ENCODE measurements at places on chromosomes 6 and 20. TPM values are rescaled to one million over a fixed set of nuclear protein-coding genes. Genes with fewer than 3 reads are reported as not detected.
A peak's percentile ranks its signal among the peaks of the same experiment; 100 is the strongest.

- no peak overlapping the region for H3K27ac ChIP-seq
- no peaks in the 10 kb centered on the region for H3K36me3 ChIP-seq
- no peak overlapping the region for H3K4me3 ChIP-seq
- H3K4me1 ChIP-seq: no peaks in the 10 kb centered on the region
- no peak for DNase-seq
These were observed 102.4 kb upstream of the HSF2 start for GRCh38 chr6:122297010-122297409.

Gene VSTM2L
- 14.1 TPM for total RNA-seq

Gene XKR7
- not detected for total RNA-seq

DNA sequence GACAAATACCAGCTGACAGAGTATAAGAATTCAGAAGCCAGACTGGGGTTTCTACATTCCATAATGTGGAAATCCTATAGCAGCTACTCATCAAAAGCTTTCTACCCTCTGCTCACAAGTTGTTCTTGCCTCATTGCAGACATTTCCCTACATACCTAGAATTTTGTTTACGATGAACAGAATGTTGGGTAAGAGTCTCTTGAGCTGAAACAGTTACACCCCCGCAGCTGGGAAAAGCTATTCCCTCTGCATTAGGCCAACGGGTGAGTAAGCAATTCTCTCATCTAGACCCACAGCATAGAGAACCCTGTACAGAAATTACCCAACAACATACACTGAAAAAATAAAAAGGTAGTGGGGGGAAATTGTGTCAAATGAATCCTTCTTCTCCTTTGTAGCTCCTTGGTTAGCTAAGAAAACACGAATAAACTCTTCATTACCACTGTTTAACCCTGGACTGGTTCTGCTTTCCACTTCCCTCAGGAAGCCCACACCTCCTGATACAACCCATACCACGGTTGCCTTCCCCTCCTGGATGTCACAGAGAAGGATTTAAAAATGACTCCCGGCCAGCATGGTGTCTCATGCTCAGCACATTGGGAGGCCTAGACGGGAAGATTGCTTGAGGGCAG is 215.0 kb upstream of the SHLD1 start:
- no peak overlapping the region for H3K27ac ChIP-seq
- no peaks in the 10 kb centered on the region for H3K36me3 ChIP-seq
- DNase-seq: no peak
- H3K27me3 ChIP-seq: no peaks in the 10 kb centered on the region
- no peaks in the 10 kb centered on the region for H3K4me1 ChIP-seq
- H3K4me3 ChIP-seq: no peak overlapping the region

DNA sequence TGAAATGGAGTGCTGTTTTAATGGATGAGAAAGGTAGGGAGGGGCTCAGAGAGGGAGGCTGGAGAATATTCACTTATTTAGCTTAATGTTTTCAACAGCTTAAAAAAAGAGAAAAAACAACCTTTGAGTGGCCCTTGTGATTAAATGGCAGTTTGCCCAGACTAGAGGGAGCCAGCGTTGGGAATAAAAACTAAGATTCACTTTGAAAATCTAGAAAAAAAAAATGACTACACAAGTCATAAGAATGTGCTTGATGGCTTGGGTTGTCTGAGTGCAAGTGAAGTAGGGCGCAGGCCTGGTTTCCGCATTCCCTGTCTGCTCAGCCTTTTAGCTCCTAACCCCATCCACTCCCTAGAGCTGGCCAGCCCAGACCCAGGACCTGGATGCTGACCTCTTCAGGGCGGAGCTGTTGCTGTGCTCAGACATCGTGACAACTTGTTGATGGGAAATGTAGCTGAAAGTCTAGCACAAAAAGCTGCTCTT is 28.9 kb downstream of the UTRN start:
- H3K4me3 ChIP-seq: no peak overlapping the region
- no peaks in the 10 kb centered on the region for H3K27me3 ChIP-seq

Gene ID4
- 13.6 TPM for total RNA-seq

DNA sequence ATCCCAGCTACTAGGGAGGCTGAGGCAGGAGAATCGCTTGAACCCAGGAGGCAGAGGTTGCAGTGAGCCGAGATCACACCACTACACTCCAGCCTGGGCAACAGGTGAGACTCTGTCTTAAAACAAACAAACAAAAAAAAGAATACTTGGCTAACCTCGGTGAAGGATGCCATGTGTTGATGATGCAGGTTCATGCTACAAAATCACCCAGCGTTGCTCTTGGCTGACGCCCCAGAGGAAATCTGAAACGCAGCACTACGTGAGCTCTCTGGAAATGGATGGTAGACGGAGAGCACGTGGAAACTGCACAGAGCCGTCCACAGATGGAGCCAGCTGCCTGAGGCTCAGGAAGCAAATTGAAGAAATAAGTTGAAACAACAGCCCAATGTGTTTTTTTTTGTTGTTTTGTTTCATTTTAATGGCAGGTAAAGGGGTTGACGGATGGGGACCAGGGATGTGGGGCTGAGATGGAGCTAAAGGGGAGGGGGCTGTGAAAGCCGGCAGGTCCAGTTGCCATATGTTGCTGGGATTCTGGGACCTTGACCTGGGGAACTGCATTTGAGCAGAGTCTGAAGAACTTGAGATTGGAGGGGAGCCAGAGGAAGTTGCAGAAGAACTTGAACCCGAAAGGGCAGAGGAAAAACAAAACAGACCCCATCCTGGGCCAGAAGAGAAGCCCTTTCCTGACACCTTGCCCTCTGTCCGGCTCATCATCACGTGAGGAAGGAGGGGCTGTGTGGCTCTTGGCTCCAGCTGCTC is 12.8 kb upstream of the MANBAL start:
- no peaks in the 10 kb centered on the region for H3K36me3 ChIP-seq
- no peak for DNase-seq
- H3K27me3 ChIP-seq: 0 out of 2 replicates have a peak, but pooled peaks cover 4% of the 10 kb centered on the region
- no peak overlapping the region for H3K27ac ChIP-seq
- no peaks in the 10 kb centered on the region for H3K4me1 ChIP-seq

- H3K4me1 ChIP-seq: no peaks in the 10 kb centered on the region
- H3K27ac ChIP-seq: no peak overlapping the region
- no peak overlapping the region for H3K4me3 ChIP-seq
- H3K36me3 ChIP-seq: no peaks in the 10 kb centered on the region
- H3K27me3 ChIP-seq: no peaks in the 10 kb centered on the region
These were observed 931.1 kb downstream of the C6orf118 start for GRCh38 chr6:164378330-164378729.

GRCh38 chr6:105952772-105953690 is 133.1 kb upstream of the PRDM1 start:
- H3K27ac ChIP-seq: no peak overlapping the region
- no peaks in the 10 kb centered on the region for H3K4me1 ChIP-seq
- H3K36me3 ChIP-seq: no peaks in the 10 kb centered on the region
- no peak for DNase-seq

- no peaks in the 10 kb centered on the region for H3K27me3 ChIP-seq
These were observed 486.3 kb downstream of the GRIK2 start for GRCh38 chr6:101879782-101880181.

- H3K36me3 ChIP-seq: no peaks in the 10 kb centered on the region
- peak; percentile 91 for DNase-seq
- no peaks in the 10 kb centered on the region for H3K27me3 ChIP-seq
- H3K4me3 ChIP-seq: no peak overlapping the region
These were observed 215.2 kb downstream of the NFATC2 start for GRCh38 chr20:51327251-51327841.

DNA sequence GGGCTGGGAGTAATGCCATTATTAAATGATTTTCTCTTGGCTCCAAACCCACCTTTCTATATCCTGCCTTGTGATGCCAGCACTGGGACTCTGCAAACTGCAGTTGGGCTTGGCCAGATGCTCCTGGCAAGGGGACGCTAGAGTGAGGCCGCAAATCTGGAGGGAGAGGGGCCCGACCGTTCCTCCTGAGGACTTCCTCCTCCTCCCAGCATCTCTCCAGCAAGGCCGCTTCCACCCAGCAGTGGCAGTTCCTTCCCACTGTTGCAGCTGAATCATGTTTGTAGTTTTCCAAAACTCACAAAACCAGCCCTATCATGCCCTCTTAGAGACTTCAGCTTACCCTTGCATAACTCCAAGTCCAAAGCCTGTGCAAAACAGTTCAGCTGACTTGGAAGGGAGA is 244.4 kb downstream of the FOXA2 start:
- H3K36me3 ChIP-seq: no peaks in the 10 kb centered on the region
- no peak for DNase-seq
- H3K4me3 ChIP-seq: no peak overlapping the region
- no peaks in the 10 kb centered on the region for H3K27me3 ChIP-seq

DNA sequence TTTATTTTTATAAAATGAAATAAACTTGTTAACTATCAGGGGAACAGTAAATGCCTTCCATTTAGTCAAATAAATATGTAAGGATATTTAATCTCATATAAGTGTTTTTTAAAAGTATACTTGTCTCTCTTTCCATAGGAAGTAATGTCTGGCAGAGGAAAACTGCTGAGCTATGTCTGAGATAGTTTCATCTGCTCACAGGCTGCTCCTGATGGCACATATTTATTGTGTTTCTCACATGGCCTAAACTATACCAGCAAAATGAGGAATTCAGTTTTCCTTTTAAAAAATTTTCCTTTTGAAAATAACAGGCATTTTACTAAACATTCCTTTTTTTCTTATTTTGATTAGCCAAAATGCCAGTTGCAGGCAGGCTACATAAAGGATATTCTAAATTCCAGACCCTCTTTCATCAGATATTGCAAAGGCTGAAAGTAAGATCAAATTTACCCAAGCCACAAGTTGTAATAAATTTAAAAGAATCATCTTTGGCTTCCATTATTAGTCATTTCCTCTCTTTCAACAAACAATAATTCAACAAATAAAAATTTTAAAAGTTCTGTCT is 60.1 kb upstream of the RNF146 start:
- H3K4me1 ChIP-seq: peaks cover 4% of the 10 kb centered on the region
- H3K27ac ChIP-seq: no peak overlapping the region

- H3K36me3 ChIP-seq: no peaks in the 10 kb centered on the region
- DNase-seq: no peak
- no peaks in the 10 kb centered on the region for H3K27me3 ChIP-seq
- no peak overlapping the region for H3K27ac ChIP-seq
- no peaks in the 10 kb centered on the region for H3K4me1 ChIP-seq
These were observed 403.4 kb downstream of the HDGFL1 start for GRCh38 chr6:22972771-22973170.

GRCh38 chr20:21643417-21643816 is 62.0 kb upstream of the PAX1 start:
- no peak overlapping the region for H3K4me3 ChIP-seq
- no peak for DNase-seq
- no peak overlapping the region for H3K27ac ChIP-seq
- no peaks in the 10 kb centered on the region for H3K27me3 ChIP-seq
- H3K4me1 ChIP-seq: no peaks in the 10 kb centered on the region

Gene CTSZ
- 168 TPM for total RNA-seq

GRCh38 chr20:57711311-57711712 is 1.5 kb upstream of the PMEPA1 start:
- no peak overlapping the region for H3K27ac ChIP-seq
- no peaks in the 10 kb centered on the region for H3K27me3 ChIP-seq
- H3K4me1 ChIP-seq: peaks cover 40% of the 10 kb centered on the region
- H3K4me3 ChIP-seq: no peak overlapping the region

GRCh38 chr6:77361018-77361417 is 102.3 kb downstream of the HTR1B start:
- H3K36me3 ChIP-seq: no peaks in the 10 kb centered on the region
- no peak for DNase-seq
- H3K4me3 ChIP-seq: no peak overlapping the region
- no peaks in the 10 kb centered on the region for H3K27me3 ChIP-seq

Gene ZNF334
- 0.11 TPM for total RNA-seq

- H3K27ac ChIP-seq: no peak overlapping the region
- no peak for DNase-seq
- no peaks in the 10 kb centered on the region for H3K36me3 ChIP-seq
- no peaks in the 10 kb centered on the region for H3K27me3 ChIP-seq
- H3K4me3 ChIP-seq: no peak overlapping the region
These were observed 66.8 kb downstream of the SCAND1 start for GRCh38 chr20:35887393-35888064.

DNA sequence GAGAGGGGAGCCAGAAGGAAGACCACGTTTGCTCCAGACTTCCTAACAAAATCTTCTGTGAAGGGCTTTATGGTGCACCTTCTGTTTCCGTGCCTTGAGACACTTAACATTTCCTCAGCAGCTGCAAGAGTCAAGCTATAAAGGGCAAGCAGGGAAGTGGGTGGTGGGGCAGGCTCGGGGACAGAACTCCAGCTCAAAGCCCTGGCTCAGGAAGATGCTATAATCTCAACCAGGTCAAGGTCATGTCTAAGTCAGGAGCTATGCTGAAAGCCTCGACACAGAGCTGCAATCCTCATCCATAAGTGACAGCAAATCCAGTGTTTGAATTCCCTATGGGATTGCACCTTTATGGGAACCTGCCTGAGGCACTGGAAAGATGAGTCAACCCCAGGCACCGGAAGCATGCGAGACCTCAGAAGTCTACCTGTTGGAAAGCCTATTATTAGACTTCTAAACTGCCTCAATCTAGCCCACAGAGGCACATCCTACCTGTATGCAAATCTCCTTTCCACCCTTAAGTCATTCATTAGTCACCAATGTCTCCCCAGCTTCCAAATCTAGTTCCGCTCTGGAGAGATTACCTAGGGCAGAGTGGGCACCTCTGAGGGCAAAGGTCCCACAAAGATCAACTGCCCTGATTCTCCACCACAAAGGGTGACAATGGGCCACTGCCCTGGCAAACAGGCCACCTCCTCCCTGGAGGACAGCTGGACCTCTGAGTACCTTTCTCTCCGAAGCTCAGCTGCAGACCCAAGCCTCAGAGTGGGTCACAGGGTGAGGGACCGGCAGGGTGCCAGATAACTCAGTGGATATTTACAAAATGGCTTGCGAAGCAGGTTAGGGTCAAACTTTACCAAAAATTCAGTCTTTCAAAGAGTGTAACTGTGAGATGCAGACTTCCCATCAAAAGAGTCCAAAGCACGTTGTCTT is 287.0 kb downstream of the CDC5L start:
- no peaks in the 10 kb centered on the region for H3K27me3 ChIP-seq
- H3K27ac ChIP-seq: no peak overlapping the region
- no peak overlapping the region for H3K4me3 ChIP-seq
- DNase-seq: no peak
- no peaks in the 10 kb centered on the region for H3K36me3 ChIP-seq
- peaks cover 36% of the 10 kb centered on the region for H3K4me1 ChIP-seq

Gene TLDC2
- total RNA-seq: not detected

Gene AGPAT4
- total RNA-seq: 6.7 TPM

DNA sequence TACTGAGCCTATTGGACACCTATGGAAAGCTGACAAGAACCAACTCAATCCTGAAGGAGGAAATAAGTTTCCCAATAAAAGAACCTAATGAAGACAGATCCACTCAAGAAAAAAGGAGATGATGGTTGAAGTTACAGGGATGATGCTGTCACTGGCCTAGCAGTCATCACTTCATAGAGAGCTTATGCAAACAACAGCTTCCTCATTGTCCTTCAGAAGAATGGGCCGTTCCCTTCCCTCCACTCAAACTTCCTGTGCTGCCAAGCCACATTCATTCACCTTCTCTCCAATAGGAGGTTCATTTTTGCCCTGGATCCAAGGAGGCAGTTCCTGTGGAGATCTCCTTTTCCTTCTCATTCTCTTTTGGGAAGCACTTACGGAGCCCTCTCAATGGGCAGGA is 13.8 kb upstream of the PM20D2 start:
- DNase-seq: no peak
- H3K4me3 ChIP-seq: no peak overlapping the region
- no peaks in the 10 kb centered on the region for H3K4me1 ChIP-seq
- H3K36me3 ChIP-seq: no peaks in the 10 kb centered on the region
- no peak overlapping the region for H3K27ac ChIP-seq

Gene OR2J3
- not detected for total RNA-seq

Gene ENPP3
- total RNA-seq: 0.05 TPM

Gene IPCEF1
- 0.63 TPM for total RNA-seq
